ENCODE measurements at places on chromosomes 11 and 22.

GRCh38 chr22:36853407-36854099, 7.3 kb upstream of the NCF4 start:
- peak; percentile 89 for DNase-seq

DNA sequence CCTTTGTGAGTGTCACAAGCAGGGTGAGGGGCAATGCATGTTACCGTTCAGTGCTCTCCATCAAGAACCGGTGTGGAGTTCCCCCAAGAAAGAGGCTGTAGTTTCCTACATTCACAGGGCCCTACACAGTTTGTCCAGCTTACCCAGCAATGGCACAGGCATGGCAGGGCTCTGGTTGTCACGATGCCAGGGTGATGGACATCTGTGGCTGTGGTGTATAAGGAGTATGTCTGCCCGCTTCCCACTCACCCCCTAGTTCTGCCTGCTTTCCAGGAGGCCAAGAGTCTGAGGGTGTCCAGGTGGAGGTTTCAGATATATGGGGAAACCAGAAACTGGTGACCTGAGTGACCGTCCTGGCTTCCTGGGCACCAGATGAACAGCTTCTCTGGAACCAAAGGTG, 116.1 kb downstream of the PKNOX2 start:
- DNase-seq: no peak

DNA sequence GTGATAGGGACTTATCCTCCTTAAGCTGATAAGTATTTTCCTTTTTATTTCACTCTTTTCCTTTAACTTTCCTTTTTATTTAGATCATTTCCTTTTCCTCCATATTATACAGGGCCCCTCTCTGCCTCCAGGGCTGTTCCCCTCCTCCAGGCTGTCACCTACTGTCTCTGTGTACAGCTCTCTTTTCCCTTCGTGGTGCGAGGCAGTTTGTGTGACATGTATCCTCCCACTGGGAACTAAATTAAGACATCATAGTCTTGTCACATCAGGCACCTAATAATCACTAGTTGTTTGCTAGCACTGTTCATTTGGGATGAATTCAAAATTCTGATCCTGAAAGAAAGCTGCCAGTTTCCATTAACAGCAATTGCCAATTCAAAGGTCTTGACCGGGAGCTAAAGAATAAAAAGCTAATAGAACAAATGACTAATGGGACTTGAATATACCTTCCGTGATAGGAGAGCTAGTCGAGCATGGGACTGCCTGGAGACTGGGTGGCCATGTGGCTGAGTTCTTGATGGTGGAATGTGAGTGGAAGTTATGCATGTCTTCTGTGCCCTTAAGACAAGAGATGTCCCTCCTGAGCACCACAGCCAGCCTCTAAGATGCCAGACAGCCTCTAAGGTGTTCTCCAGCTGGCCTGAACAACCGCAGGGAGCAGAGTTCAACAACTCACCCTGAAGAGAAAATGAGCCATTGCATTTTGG, 77.7 kb upstream of the LRRC55 start:
- DNase-seq: no peak

GRCh38 chr11:81913793-81914192, 819.9 kb downstream of the FAM181B start:
- DNase-seq: no peak

DNA sequence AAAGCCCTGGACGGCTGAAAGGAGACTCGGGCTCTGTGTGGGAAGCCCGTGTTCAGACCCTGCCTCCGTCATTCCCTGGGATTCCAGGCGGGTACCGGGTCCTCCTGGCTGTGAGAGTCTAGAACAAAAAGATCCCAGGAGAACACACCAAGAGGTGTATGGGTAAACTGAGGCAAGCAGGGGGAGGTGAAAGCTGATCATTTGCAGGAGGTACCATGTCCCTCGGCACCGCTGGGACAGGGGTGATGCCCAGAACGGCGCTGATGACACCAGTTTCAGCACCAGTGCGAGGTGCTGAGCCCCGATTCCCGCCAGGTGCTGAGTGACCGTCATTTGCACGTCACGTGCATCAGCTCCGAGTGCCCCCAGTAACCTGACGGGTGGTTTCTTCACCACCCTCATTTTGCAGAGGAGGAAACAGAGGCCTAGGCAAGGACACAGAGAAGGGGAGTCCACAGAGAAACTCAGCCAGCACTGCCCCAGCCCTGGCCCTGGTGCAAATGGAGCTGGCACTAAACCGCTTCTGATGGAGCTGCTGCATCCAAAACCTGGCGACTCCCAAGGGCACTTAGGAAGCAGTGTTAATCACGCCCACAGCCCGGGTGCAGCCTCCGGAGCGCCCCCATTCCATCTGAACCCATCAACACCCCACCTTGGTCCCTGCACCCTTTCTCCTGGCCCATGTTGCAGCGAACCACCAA, 16.8 kb downstream of the MACROD1 start:
- no peak for DNase-seq

DNA sequence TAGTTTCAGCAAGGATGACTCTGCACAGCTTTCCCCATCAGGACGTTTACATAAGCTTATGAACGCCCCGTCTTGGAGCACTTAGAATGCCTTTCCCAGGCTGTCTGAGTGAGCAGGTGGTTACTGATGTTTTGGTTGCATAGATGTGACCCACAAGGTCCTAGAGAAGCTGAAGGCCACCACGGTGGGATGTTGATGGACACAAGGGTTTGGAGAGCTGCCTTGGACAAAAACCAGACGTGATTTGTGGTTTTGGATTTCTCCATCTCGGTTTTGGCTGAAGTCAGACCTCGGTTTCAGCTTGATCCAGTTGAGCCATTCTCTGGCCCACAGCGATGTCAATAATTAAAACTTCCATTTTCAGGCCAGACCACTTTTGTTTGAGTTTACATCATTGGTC, 151.9 kb downstream of the LDLRAD3 start:
- no peak for DNase-seq

- no peak for DNase-seq
These were observed 26.6 kb upstream of the CASP4 start for GRCh38 chr11:104995001-104995408.

GRCh38 chr11:64007629-64008282, 21.5 kb downstream of the OTUB1 start:
- DNase-seq: no peak

DNA sequence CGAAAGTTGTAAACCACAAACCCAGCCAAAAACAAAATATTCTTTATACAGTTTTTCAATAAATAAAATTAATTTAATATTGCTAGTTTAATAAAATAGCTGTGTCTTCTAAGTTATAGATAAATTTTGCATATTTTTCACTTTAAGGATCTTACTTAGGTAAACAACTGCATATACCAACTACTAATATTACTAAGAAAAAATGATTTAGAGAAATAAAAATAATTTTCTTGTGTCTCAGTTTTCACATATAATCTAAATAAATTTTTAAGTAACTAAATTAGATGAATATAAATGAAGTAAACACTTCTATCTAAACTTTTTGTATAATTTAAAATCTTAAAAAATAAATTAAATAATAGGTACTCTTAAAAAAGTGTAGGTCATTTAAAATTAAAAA, 67.1 kb upstream of the TOP3B start:
- DNase-seq: no peak

DNA sequence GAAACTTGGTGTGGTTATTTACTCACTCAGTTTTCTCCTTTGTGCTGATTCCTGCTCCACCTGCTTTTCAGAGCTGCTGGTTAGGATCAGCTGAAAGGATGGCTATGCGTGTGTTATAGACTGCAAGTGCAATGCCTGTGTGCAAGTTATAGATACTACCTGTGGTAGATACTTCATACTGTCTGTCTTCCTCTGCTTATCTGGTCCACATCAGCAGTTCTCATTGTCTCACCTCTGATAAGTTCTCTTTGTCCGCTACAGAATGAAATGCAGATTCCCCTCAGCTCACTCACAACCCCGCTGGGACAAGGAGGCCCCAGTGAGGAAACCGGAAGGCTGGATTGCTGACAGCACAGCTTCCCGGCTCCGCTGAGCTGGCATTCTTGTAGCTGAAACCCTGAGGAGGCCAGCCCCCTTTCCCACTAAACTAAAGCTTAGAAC, 37.5 kb upstream of the LYVE1 start:
- no peak for DNase-seq

- no peak for DNase-seq
These were observed 38.5 kb downstream of the C22orf42 start for GRCh38 chr22:32120603-32121002.

GRCh38 chr11:36151933-36152580, 137.2 kb downstream of the COMMD9 start:
- no peak for DNase-seq

DNA sequence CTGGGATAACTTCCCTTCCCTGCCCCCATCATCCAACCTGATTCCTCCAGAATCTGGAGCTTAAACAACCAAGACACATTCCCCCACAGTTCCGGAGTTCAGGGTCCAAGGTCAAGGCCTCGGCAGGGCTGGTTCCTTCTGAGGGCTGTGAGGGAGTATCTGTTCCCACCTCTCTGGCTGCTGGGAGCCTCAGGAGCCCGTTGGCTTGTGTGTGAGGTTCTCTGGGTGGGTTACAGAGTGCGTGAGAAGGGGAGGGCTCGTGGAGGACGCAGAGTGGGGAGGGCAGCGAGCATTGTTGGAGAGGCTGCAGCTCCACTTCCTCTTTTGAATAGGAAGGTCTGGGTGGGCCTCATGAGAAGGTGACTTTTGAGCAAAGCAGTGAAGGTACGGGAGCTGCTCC, 8.5 kb downstream of the SERHL2 start:
- DNase-seq: no peak

DNA sequence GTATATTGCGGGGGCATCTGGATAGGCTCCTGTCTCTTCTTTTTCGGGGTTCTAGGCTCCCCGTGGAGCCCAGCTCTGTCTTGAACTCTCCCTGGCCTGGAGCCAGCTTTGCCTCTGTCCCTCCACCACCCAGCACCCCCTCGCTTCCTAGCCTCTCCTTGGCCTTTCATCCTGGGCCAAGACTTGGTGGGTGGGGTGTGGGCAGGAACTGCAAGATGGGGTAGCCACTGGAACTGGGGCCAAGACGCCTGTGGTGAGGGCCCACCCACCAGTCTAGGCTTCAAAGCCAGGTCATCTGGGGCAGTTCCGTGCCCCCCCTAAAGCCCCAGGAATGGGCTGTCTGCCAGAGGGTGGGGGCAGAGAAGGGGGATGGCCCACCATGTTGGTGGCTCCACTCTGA, 1.7 kb upstream of the CRYBB1 start:
- no peak for DNase-seq

- DNase-seq: no peak
These were observed 537.4 kb upstream of the CCDC90B start for GRCh38 chr11:83823461-83824025.

GRCh38 chr11:133898031-133898769, 52.9 kb upstream of the SPATA19 start:
- DNase-seq: no peak

DNA sequence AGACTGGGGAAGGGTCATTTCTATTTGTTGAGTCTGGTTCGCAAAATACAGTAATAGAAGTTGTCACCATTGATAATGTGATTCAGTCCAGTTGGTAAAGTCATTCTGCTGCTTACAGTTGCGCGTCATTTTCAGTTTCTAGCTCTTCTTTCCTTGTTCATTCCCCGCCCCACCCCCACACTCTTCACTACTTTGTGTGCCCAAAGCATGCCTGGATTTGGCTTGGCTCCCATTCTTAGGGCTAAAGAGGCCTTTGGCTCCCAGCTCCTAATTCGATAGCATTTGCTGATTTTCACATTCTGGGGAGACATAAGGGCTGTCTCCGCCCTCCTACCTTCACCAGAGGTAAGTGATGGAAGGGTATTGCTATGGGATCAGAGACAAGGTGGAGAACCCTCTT, 43.0 kb downstream of the CECR2 start:
- no peak for DNase-seq

- no peak for DNase-seq
These were observed 584 bp upstream of the GAL start for GRCh38 chr11:68683536-68684384.

DNA sequence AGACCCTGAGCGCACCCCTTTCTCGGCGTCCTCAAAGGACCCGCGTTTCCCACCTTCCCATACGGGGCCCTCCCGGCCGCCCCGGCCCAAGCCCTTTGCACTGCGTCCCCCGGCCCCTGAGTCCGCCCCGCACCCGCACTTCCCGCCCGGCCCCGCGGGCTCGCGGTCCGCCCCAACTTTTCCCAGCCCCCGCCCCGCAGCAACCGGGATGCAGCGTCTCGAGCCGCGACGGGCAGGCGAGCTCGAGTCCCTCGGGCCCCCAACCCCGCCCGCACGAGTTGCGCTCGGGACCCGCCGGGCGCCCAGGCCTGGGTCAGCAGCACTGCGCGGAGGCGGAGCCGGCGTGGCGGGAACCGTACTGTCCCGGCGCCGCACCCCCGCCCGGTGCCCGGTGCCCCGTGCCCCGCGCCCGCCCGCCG, 371 bp downstream of the SMCO4 start:
- DNase-seq: no peak

DNA sequence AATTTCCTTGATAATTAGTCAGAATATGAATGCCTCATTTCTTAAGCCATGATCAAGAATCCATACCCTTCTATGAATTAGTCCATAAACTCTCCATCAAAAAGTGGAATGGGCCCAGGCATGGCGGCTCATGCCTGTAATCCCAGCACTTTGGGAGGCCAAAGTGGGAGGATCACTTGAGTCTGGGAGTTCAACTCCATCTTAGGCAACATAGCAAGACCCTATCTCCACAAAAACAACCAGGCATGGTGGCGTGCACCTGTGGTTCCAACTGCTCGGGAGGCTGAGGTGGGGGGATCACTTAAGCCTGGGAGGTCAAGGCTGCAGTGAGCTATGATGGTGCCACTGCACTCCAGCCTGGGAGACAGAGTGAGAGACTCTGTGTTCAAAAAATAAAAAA, 52.1 kb upstream of the SHANK2 start:
- no peak for DNase-seq

GRCh38 chr11:32188785-32189184, 97.9 kb downstream of the RCN1 start:
- no peak for DNase-seq

DNA sequence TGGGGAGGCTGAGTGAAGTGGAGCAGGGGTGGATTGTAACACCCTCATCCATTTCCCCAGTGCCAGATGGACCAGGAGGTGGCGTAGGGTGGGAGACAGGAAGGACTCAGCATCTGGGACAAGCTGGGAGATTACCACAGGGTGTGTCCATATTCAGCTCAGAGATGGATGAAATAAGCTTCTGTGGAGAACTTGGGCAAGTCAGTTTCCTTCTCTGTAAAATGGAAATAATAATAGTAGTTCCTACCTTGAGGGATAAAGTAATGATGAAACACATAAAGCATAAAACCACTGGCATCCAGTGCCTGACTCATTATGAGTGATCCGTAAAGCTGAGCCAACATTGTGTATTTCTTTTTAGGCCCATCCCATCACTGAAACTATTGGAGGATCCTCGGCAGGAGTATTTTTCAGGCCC, 607 bp upstream of the ROBO4 start:
- DNase-seq: no peak

- DNase-seq: no peak
These were observed 38.1 kb downstream of the CABIN1 start for GRCh38 chr22:24049211-24049610.

DNA sequence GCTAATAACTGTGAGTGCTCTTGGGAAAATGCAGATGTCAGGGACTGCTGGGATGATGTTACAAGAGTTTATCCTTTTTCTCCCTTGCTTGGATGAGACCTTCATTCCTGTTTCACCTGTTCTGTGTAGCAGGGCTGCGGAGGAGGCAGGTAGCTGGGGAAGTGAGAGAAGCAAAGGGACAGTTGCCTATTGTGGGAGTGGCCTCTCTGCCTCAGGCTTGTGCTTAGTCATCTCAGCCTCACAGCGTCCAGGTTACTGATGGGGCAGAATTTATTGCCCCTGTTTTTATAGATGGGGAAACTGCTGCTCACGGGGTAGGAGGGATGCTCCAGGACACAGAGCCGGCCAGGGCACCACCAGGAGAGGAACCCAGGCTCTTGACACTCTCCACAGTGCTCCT, 1.7 kb downstream of the STX3 start:
- no peak for DNase-seq

- DNase-seq: no peak
These were observed 257.4 kb upstream of the UBASH3B start for GRCh38 chr11:122398167-122398566.

All from CD4-positive, alpha-beta T cell treated with Interleukin-2 at 100 ng/mL for 4 hours (primary cell).